ENCODE measurements at places on chromosomes 4 and X. TPM values are rescaled to one million over a fixed set of nuclear protein-coding genes. Genes with fewer than 3 reads are reported as not detected.

Gene CCDC120
- total RNA-seq, result 2.1 TPM

Gene NUDT10
- 1.5 TPM for total RNA-seq

Gene POF1B
- total RNA-seq, result 1.1 TPM

Gene MYOZ2
- not detected for total RNA-seq

DNA sequence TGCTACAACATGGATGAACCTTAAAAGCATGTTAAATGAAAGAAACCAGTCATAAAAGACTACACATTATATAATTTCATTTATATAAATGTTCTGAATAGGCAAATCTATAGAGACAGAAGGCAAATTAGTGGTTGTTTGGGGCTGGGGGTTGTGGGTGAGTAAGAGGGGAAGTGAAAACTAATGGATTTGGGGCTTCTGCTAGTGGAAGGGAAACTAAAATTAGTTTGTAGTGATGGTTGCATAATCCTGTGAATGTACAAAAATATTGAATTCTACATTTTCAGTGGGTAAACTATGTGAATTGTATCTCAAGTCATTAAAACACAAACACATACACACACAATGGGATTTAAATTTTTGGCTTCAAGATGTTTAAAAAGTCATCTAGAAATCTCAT lies 25.4 kb upstream of the LIMCH1 start:
- DNase-seq, result no peak

- DNase-seq, result no peak
These were observed 42.4 kb downstream of the DCUN1D4 start for GRCh38 chr4:51885363-51885762.

GRCh38 chr4:53199356-53199755 lies 166.5 kb downstream of the SCFD2 start:
- DNase-seq, result no peak

DNA sequence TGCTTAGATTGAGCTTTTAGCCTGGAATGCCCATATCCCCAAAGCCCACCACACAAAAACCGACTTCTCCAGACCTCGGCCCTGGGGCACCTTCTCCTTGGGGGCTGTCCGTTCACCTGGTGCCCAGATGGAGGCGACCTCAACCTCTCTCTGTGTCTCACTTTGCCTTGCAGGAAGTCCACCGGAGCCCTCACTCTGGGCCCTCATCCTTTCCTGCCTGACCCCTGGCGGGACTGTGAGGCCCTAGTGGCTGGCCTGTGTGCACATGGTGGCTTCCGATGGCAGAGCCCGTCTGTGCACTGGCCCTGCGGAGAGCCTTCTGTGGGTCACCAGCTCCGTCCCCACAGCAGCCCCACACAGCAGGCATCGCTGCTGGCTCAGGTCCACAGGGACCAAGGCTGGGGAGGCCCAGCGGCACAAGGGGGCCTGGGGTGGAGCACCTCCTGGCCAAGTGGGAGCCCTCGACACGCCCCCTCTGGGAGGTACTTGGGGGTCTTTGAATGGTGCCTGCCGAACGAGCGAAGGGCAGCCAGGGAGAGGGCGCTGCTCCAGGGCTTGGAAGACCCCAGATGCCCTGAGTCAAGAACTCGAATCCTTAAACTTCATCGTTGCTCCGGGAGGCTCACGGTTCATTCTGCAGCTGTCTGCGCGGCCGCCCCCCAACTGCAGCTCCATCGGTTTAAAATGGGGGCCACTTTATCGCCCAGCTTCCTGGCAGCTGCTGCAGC lies 97.2 kb upstream of the ADRA2C start:
- no peak for DNase-seq

- no peak for DNase-seq
These were observed at the start of gene NDUFC1 for GRCh38 chr4:139301821-139302611. NDUFC1 (minus strand) TSS chr4:139302477; CDS start chr4:139295798, 6,679 bp downstream.

DNA sequence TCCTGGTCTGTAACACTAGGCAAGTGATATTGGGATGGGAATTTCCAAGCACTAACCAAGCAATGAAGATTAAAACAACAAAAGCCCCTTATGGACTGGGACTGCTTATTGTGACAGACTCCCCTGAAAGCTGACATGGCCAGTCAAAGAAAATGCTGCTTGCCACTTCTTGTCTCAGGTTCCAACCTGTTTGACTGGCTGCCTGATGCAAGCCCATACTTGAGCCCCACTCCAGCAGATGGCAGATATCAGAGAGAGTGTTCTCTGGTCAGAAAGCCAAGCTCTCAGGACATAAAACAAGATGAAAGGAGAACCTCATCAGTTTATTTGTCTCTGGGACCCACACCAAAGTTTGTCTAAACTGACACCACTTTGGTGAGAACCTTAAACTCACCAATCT lies 15.5 kb upstream of the IGBP1 start:
- no peak for DNase-seq
